ENCODE measurements at places on chromosomes 11 and 22. TPM values are rescaled to one million over a fixed set of nuclear protein-coding genes. Genes with fewer than 3 reads are reported as not detected.

FIBIN gene
- polyA plus RNA-seq = 2.5 TPM

PANX3 gene
- not detected for polyA plus RNA-seq

A4GALT gene
- 55.2 TPM for polyA plus RNA-seq

KRTAP5-4 gene
- not detected for polyA plus RNA-seq

TSGA10IP gene
- not detected for polyA plus RNA-seq

PATE2 gene
- not detected for polyA plus RNA-seq

OR4A16 gene
- not detected for polyA plus RNA-seq

OR2AG1 gene
- polyA plus RNA-seq = not detected

OR2D2 gene
- polyA plus RNA-seq = not detected

VPREB1 gene
- not detected for polyA plus RNA-seq

THY1 gene
- 90.1 TPM for polyA plus RNA-seq

TMEM138 gene
- 46.8 TPM for polyA plus RNA-seq

UPK3A gene
- polyA plus RNA-seq = not detected

TNNI2 gene
- not detected for polyA plus RNA-seq

CNTN5 gene
- not detected for polyA plus RNA-seq

MYBPC3 gene
- 0.68 TPM for polyA plus RNA-seq

OR6A2 gene
- not detected for polyA plus RNA-seq

SMDT1 gene
- polyA plus RNA-seq = 53.3 TPM

CNGA4 gene
- polyA plus RNA-seq = 0.13 TPM

RIBC2 gene
- polyA plus RNA-seq = 0.56 TPM
